ENCODE measurements at places on chromosomes 4 and X. TPM values are rescaled to one million over a fixed set of nuclear protein-coding genes. Genes with fewer than 3 reads are reported as not detected.

DNA sequence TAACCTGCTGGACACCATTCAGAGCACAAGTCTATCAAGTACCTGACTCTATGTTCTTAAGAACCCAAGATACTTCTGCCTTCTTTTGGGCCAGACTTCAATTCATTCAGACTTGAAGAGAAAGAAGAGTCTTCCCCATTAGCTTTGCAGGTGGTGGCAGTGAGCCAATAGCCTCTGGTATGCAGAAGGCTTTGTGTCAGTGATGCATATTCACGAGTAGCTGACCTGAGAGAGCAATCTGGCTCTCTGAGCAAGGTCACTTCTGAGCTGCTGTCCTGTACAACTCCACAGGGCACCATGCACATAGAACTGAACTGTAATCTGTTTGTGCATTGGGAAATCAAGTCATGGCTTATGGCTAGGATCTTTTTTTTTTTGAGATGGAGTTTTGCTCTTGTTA, 39.9 kb upstream of the SPINK2 start:
- no peak for DNase-seq

- no peak for DNase-seq
Observed at GRCh38 chr4:167290678-167291077, 56.4 kb upstream of the SPOCK3 start.

DNA sequence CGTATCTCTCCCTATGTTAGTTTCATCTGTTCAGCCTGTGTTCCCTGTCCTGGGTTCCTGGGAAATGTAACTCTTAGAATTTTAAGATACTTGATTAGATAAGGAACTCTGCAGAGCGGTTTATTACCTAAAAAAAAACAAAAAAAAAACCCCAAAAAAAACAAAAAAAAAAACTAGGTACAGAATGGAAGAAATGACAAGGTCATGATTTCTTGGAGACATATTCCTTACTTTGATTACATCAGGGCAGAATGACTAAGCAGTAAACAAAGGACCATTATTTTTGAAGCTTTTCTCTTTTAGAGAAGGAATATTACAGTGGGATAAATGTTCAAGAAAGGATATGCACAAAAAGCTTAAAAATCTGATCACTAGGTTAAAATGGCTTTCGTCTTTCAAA, 171.8 kb downstream of the ARAP2 start:
- no peak for DNase-seq

DNA sequence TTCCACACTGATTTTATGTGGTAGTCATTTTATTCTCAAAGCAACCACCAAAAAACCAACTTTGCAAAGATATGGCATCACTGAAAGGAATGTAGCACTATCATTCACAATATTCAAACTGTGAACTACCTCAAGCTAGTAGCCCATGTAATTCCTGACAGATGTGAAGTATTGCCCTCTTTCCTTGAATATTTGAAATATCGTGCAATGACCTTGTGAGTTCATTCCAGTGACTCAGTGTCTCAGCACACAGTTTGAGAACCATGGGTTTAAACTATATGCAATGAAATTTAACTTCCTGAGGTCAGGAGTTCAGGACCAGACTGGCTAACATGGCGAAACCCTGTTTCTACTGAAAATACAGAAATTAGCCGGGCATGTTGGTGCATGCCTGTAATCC, 20.9 kb upstream of the IQCM start:
- DNase-seq, result no peak

DNA sequence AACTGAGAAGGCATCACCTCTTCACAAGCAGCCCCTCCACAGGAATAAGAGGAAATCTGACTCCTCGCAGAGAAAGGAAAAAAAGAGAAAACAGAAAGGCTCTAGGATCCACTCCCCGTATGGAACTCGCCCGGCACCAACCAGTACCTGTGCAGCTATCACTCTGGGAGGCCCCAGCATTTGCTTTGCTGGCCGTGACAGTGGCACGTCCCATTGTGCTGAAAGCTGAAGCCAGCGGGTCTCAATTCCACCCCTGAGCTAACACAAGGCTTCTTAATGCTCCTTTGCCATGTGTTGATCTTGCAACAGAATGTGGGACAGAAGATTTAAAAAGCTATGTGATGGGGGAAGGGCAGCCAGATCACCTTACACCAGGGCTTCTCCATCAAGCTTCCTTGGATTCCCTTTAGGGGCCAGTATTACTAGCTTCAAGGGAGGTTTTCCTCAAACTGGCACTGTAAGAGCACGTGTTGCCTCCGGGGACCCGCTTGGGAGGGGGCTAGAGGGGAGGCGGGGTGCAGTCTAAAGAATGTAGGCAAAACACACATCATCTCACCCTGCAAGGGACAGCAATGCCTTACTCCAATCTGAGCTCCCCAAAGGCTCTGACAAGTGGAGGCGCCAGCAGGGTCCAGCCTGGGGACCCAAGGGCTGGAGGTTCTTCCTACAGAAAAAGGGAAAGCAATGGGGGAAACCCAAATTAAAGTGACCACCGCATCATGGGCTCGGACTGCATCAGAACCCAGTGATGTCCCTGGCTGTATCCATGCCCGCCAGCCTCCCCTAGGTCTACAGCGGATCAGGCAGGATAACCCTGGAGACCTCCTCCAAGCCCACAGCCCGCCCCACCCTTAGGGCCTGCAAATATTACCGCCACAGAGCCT, 1.2 kb downstream of the USP46 start:
- peak; percentile 35 for DNase-seq

DNA sequence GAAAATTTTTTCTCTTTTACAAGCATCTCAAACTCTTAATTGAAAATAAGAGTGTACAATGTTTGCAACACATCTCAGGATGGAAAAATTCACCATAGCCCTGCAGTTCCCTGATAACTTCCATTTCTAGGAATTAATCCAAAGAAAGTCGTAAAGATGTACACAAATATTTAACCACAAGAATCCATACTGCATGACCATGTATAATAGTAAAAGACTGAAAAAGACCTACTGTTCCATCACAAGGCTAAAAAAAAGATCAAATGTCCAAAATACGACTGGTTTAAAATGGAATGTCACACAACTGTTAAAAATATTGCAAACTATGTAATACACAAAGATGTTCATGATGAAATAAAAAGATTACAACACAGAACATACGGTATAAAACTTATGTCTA, 32.1 kb downstream of the HUWE1 start:
- no peak for DNase-seq

- no peak for DNase-seq
Observed at GRCh38 chrX:113743069-113743468, 840.8 kb upstream of the HTR2C start.

- no peak for DNase-seq
Observed at GRCh38 chr4:122758033-122758432, 25.5 kb downstream of the BBS12 start.

The KLHL34 gene
- 3.6 TPM for total RNA-seq

The DCAF4L1 gene
- total RNA-seq, result 0.32 TPM

The CT47A7 gene
- not detected for total RNA-seq

The MECP2 gene
- total RNA-seq, result 35.9 TPM

The RRH gene
- total RNA-seq, result not detected

The ADGRG2 gene
- 0.17 TPM for total RNA-seq

The TEX13C gene
- not detected for total RNA-seq

The HCFC1 gene
- 27.0 TPM for total RNA-seq

The SPANXN3 gene
- total RNA-seq, result not detected

Data from left ventricle myocardium superior (tissue), 1 donor.